ENCODE measurements at places on chromosomes 4 and X.
A peak's percentile ranks its signal among the peaks of the same experiment; 100 is the strongest.

GRCh38 chrX:56219700-56220099, 12.5 kb upstream of the KLF8 start:
- no peak for DNase-seq

- DNase-seq, result no peak
These were observed 409.4 kb downstream of the UBE2NL start for GRCh38 chrX:144293229-144293628.

GRCh38 chrX:8748855-8749254, 16.9 kb upstream of the ANOS1 start:
- DNase-seq, result no peak

DNA sequence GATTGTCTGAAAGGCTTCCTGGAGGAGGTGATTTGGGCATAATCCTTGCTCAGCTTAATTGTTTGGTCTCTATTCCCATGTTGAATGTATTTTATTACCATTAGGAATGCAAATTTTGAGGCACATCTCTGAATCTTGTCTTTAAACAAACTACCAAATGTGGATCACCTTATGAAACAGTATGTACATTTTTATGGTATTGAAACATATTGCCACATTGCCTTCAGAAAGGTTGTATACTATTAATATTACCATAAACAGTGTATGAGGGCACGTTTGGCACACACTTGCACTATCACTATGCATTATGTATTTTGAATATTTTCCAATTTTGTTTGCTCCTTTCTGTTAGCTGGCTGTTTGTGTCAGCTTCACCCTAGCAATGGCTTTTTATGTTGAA, 60.0 kb upstream of the ALB start:
- DNase-seq, result no peak

GRCh38 chr4:7029921-7030320, 13.3 kb upstream of the TADA2B start:
- no peak for DNase-seq

DNA sequence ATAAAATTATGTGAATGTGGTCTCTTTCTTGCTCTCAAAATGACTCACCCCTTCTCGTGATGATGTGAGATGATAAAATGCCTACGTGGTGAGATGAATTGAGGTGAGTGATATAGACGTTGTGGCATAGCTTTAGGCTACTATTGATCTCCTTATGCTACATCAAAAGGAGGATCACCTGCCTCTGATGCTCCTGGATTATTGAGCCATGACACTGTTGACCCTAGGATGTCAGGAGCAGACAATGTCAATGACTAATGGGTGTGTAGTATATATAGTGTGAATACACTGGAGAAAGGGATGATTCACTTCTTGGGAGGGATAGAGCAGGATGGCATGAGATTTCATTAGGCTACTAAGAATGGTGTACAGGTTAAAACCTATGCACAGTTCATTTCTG, 210.7 kb upstream of the PRPS2 start:
- no peak for DNase-seq

DNA sequence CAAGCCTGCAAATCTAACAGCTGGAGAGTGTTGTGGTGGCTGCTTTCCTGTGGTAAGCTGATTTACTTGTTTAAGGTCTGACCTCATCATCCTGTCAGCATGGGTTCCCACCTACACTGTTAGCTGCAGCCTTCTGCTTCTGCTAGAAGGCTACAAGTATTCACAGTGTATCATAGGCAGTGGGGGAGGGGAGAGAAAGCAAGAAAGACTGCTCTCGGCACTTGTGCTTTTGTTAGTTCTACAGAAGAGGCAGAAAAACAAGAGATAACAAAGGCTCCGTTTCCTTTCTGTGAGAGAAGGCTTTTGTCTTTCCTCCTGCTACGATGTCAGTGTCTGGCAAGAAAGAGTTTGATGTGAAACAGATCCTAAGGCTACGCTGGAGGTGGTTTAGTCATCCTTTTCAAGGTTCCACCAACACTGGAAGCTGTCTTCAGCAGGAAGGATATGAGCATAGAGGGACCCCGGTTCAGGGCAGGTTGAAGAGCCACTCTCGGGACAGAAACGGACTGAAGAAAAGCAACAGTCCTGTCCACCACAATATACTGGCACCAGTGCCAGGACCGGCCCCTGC, at the start of gene KLHL4:
TSS of gene KLHL4 (plus strand) at position 232 of the 571 bp plus-strand sequence. CDS start at position 324, 92 bp downstream.
- no peak for DNase-seq

GRCh38 chr4:164807611-164808010, 53.7 kb downstream of the SMIM31 start:
- DNase-seq, result no peak

- no peak for DNase-seq
These were observed 640.7 kb upstream of the AGA start for GRCh38 chr4:178082906-178083305.

- DNase-seq, result no peak
These were observed 28.5 kb downstream of the UTP14A start for GRCh38 chrX:129934461-129934860.

GRCh38 chr4:188658958-188659522, 519.8 kb downstream of the TRIML1 start:
- no peak for DNase-seq

GRCh38 chr4:11051181-11051580, 366.6 kb upstream of the CLNK start:
- DNase-seq, result peak; percentile 41

DNA sequence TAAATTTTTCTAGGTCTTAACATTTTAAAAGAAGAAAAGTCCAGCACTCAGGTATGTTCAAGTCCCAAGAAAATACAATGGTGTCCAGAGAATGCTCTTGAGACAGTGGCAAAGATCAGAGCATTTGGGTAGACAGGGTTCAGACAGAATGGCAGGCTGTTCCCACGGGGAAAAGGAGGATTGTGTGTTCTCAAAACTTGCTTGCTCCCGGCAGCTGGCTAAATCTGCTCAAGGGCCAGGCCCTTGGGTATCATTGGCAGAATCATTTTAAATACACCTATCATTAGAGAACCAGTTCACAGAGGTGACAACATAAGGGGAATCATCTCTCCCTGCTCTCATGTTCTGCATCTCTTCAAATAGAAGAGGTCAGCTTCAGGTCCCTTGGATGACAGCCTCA, 456.3 kb downstream of the DTHD1 start:
- DNase-seq, result no peak

DNA sequence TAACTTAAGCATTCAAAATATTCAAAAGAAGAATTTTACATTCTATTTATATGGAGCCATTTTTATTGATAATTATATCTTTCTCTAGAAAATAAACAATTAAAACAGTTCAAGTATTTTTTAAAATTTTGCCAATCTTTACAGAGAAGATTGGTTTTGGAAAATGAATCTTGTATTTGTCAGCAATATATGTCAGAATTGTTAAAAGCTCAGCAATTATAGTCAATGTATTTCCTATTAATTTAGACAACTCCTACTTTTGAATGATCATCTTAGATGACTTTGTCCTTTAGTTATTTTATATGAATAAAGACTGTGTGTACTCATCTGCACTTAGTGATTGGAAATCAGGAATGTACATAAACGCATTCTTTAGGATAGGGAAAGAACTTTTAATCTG, 223.9 kb upstream of the MAD2L1 start:
- no peak for DNase-seq

DNA sequence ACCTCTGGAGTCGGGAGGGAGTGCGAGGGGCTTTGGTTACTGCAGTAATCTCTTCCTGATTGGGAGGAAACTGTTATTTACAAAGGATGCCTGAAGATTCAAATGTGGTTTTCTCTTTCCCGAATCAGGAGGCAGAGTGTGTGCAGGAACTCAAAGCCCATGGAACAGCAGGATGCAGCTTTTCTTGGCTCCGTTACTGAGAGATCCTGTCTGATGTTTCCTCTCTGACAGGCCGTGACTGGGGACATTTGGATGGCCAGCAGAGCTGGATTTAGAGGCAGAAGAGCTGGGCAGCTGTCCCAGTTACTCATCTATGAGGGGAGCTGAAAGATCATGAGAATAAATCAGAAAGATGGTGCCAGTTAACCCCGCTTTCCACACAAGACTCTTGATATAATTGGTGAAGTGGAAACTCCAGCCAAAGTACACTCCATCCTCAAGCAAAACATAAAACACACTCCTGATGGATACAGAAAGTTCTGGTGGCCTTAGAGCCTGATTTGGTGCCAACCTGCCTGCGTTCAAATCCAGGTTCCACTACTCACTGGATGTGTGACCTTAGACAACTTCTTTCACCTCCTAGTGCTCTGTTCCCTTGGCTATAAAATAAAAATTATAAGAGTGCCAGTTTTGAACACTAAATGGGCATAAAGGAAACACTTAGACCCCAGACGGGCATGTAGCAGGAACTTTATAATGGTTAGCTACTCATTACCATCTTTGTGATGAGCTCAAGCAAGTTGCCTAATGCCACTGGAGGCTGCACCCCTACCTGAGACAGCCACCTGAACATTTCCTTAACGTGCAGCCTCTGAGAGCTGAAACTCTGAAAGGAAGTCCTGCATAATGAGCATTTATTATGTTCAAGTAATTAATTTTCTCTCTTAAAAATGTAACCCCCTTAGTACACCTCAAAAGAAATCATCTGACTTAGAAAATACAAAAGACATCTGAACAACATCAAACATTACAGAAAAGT, 349.0 kb upstream of the GATB start:
- peak; percentile 16 for DNase-seq

DNA sequence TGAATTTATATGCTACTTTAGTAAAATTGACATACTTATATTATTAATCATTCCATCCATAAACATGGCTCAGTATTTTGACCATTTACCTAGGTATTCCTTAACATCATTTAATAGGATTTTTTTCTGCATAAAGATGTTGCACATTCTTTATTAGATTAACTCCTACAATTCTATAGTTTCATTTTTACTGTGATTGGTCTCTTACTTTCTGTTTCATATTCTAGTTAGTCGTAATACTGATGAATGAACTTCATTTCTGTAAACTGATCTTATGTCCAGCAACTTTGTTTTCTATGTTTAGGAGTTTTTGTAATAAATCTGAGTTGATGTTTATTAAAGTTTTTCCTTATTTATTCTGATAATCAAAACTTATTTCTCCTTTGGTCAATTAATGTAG, 278.2 kb upstream of the CXXC4 start:
- no peak for DNase-seq

- DNase-seq, result no peak
These were observed 41.2 kb upstream of the PDGFC start for GRCh38 chr4:157012781-157013180.

GRCh38 chr4:75087865-75088264, 154.9 kb downstream of the PARM1 start:
- no peak for DNase-seq

GRCh38 chr4:189129044-189129694, 811.5 kb upstream of the FRG1 start:
- DNase-seq, result no peak

GRCh38 chr4:1309261-1310010, 19.7 kb downstream of the MAEA start:
- DNase-seq, result no peak

- DNase-seq, result no peak
These were observed 18.5 kb downstream of the LRRC66 start for GRCh38 chr4:52001616-52002015.

GRCh38 chr4:3241898-3242524, 6.9 kb upstream of the MSANTD1 start:
- no peak for DNase-seq

DNA sequence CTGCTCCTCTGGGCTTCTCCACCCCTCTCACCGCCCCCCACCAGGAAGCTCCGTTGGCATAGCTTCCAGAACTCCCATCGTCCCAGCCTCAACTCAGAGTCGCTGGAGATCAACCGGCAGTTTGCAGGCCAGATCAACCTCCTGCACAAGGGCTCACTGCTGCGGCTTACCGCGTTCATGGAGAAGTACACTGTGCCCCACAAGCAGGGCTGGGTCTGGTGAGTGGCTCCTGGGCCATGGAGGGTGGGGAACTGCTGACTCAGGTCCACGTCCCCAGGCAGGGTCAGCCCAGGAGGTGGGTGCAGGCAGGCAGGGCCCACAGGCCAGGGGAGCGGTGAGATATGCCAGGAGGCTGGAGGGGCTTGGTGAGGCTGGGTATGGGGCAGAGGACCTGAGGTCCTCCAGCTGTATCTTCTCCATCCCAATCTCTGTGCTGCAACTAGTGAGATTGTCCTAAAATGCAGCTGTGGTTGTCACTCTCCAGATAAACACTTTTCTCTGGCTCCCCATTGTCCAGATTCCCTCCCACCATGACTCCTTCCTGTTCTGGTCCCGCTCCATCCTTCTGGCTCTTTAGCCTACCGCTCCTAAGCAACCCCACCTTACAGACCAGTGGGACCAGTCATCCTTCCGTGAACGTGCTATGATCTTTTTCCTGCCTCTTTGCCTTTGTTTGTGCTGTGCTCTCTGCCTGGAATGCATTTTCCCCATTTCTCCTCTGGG, 71.9 kb downstream of the STARD8 start:
- no peak for DNase-seq

DNA sequence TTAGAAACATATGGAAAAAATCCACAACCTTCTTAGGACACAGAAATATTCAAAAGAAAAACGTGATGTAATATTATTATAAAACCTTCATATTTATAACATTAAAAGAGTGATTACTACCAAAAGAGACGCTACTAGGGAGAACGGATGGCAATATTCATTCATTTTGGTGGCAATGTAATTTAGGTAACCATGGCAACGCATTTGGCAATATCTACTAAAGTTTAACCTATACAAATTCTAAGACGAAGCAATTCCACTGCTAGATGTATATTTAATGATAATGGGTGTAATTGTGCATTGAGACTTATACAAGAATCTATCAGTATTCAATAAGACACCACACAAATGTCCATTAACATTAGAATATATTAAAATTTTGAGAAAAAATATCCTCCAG, 709.4 kb downstream of the ARAP2 start:
- DNase-seq, result no peak

DNA sequence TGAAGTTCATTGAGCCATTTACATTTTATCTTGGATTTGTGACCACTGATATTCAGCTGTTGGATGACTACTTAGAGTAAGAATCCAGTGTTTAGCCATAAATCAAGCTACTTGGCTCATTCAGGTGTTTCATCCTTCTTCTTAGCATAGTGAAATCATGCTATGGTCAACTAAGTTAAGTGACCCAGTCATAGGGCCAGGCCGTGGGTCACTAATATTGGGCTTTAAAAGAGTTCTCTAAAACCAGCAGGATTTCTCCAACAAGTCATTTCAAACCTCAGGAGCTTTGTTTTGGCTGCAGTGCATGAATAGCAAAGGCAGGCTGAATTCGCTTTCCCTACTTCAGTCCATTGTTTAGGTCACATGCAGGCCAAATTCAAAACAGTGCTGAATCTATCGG, 181.0 kb downstream of the MAML3 start:
- no peak for DNase-seq
